Activated naive CD8-positive, alpha-beta T cell treated with anti-CD3 and anti-CD28 coated beads for 36 hours (primary cell): ENCODE measurements at places on chromosomes 7 and 10.

DNA sequence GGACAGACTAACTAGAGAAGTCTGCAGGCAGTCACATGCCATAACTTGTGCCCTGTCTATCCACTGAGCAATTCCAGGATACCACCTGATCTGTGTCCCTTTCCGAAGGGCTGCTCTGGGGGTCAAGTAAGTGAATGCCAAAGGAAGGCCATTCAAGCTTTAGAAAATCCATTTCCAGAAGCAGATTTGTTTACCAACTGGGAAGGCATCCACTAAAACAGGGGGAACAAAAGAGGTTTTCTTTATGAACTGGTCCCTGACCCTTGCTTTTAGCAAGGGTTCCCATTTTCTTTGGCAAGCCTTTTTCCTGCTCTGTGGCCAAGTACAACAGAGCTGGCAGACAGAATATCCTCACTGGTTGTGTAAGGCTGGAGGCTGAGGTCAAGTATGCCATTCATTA is 36.5 kb downstream of the ITPRID1 start:
- no peak for DNase-seq

DNA sequence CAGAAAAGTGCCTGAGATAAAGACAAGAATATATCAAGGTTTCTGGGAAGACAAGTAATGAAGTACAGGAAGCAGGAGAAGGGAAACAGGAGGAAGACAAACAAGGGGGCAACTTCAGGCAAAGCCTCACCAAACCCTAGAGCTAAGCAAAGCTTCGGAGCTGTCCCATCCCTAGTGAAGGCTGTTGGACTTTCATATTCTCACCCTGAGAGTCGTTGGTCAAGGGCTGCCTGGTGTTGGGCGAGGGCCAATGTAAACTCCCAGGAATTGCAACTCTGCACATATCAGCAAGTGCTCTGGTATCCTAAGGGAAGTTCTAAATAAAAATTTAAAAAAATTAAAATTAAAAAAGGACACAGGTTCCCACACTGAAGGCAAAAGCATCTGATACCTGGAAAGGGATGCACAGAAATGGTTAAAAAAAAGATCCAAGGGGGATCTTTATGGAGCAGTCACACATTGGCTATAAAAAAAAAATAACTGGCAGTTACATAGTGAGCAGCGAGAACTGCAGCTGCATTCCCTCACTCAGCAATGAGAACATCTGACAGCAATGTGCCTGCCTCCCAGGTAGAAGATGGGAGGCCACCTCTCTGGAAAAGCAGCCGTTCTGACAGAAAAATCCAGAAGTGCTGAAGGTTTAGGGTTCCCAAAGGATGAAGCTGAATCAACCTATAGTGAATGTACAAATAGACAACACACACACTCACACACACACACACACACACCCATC is 304.7 kb downstream of the WDR11 start:
- DNase-seq: no peak

- no peak for DNase-seq
Measured at GRCh38 chr7:37390114-37390513, 58.5 kb downstream of the ELMO1 start.

- DNase-seq: no peak
Measured at GRCh38 chr10:132605390-132605789, 67.8 kb downstream of the INPP5A start.

DNA sequence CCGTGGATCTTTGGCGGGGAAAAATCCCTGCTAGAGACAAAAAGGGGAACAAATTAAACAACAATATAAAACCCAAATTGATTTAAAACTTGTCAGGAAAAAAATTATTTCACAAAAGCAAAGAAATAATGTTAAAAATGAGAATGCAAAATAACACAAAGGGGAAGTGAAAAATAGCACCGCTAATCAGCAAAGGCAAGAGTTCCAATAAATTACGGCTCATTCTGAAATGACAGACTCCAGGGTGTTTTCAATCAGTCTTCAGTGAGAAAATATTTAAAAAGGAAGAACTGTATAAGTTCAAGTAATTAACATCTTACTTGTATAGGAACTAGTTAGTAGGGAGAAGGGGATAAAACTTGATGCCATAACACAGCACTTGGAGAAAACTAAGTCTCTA is 336.8 kb downstream of the LRRTM3 start:
- DNase-seq: no peak

DNA sequence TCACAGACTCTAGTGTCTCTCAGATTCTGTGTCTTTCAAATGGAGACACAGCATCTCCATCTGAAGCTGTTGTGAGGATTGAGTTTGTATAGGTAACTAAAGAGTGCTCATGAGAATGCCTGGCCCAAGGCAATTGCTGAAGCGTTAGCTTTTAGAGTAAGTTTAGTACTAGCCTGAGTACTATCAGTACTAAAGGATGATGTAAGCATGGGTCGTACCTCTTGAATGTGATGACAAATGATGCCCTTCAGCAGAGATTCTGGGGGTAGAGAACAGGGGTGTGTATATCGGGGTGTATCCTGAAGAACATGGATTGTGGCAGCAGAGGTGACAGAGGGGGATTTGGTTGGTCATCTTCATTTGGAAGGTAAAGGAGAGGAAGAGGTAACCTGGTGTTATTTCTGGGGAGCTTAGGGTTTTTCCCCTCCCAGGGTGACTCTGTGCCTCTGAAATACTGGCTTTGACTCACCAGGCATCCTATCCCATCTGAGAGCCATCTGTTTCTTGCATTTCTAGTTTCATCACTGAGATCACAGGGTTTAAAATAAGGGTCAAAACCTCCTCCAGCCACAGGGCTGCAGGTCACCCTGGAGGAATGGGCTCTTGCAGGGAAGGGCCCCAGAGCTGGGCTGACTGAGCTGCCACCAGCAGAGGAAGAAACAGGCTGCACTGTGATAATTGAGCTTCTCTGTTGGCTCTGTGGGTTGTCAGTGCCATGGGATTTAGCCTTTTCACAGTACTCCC is 756.0 kb downstream of the KCNMA1 start:
- no peak for DNase-seq

- DNase-seq: no peak
Measured at GRCh38 chr7:102152672-102153598, 133.7 kb upstream of the SH2B2 start.

GRCh38 chr7:23450518-23450917 is 19.8 kb downstream of the IGF2BP3 start:
- no peak for DNase-seq

GRCh38 chr7:137974766-137975165 is 27.1 kb downstream of the CREB3L2 start:
- no peak for DNase-seq

DNA sequence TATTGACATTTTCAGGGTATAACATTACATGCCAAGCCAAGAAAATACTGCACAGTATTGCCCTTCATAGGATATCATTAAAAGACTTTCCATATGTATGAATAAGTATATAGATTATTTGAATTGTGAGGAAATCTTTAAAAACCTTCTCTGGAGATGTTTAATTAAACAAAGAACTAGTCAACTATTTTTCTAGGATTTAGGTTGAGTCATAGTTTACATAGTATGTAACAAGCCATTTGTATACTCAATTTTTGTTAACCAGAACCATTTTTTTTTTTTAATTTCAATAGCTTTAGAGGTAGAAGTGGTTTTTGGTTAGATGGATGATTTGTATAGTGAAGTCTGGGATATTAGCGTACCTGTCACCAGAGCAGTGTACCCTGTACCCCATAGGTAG is 151.2 kb upstream of the ASAH2 start:
- no peak for DNase-seq

DNA sequence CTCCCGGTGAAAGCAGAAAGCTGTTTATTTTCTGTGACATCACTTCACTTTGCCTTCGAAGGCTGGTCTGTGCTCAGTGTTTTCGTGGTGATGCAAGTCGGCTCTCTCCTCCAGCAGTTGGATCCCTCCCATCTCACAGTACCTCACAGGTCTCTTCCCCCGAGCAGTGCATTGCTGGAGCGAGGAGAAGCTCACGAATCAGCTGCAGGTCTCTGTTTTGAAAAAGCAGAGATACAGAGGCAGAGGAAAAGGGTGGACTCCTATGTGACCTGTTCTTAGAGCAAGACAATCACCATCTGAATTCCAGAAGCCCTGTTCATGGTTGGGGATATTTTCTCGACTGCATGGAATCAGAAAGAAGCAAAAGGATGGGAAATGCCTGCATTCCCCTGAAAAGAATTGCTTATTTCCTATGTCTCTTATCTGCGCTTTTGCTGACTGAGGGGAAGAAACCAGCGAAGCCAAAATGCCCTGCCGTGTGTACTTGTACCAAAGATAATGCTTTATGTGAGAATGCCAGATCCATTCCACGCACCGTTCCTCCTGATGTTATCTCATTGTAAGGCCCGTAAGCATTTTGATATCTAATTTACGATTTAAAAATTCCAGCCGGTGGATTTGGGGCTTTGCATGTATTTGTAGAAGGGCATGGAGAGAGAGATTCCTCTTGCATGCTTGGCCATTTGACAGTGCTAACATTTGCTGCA is at the start of gene LGI1:
TSS of gene LGI1 (plus strand) at position 136 of the 707 bp plus-strand sequence. CDS start at position 345, 209 bp downstream.
- no peak for DNase-seq

DNA sequence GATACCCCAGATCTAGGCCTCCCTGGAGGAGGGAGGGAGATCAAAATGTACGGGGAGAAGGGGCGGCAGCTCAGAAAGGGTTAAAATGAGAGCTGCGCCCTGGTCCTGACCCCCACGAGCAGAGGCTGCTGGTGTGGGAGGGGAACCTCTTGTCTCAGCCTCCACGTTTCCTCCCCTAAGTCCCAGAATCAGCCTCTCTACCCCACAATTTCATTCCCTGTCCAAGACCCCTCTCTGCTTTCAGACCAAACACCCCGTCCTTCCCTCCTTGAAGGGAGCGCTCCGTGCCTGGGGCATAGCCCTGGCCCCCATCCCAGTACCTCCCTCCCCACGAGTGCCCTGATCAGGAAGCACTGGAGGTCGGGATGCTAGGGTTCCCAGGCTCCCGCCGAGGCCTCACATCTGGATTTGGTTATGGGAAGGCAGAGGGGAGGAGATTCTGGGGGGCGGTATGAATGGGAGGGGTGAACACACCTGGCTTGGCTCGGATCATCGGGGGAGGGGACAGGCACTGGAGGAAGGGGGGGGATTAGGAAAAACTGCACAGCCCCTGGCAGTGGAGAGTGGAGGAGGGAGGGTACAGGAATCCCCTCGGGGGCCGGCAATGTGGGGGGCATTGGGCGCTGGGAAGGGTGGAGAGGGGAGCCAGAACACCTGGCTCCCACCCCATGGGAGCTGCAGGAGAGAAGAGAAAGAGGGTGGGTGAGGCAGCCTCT is 2.7 kb downstream of the EPHB4 start:
- DNase-seq: no peak
